Kidney glomerular epithelial cell (primary cell): ENCODE measurements at places on chromosomes 6 and 20.

GRCh38 chr6:111899531-111899930 is 26.3 kb upstream of the FYN start:
- DNase-seq = no peak

- peak; percentile 12 for DNase-seq
Measured at GRCh38 chr6:125200941-125201340, 47.4 kb downstream of the TPD52L1 start.

DNA sequence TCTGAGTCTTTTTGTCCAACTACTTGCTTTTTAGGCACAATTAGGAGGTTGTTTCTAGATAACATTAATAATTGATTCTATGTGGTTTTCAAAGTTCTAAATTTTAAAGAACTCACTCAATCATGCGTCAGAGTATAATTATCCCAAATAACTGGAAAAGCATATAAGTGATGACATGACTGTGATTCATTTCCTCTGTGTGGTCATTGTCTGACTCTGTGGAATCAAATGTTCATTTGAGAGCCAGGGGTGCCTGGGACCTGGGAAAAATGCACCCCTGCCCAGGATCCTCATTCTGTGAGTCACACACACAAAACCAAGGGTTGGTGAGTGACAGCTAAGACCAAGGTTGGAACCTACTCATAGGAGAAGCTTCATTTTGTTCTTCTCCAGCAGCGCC is 127.1 kb upstream of the MLIP start:
- peak; percentile 82 for DNase-seq

- no peak for DNase-seq
Measured at GRCh38 chr20:43863821-43864544, 50.7 kb upstream of the TOX2 start.

- no peak for DNase-seq
Measured at GRCh38 chr20:43755390-43755789, 28.6 kb upstream of the GTSF1L start.

DNA sequence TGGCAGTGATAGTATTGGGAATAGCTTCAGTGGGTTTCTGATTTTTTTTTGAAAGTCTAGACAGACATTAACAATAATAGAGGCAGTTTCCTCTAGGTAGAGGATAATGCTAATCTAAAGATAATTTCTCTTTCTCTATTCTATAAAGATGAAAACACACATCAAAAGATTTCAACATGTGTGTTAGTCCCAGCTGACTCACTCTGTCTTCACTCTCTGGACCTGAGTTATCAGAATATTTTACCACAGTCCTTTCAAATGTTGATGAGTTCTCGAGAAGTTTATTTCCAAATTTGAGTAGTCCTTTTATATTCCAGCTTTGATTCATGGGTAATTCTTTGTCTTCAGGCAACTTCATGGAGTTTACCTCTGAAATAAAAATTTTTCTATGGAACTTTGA is 17.1 kb downstream of the RPRD1B start:
- peak; percentile 34 for DNase-seq

- DNase-seq = no peak
Measured at GRCh38 chr20:46433051-46433450, 26.6 kb upstream of the ELMO2 start.

- DNase-seq = peak; percentile 91
Measured at GRCh38 chr6:134436281-134436815, 118.4 kb upstream of the SGK1 start.

GRCh38 chr6:43743682-43744381 is 26.2 kb upstream of the VEGFA start:
- no peak for DNase-seq

GRCh38 chr20:48630342-48631075 is 197.3 kb downstream of the PREX1 start:
- DNase-seq = no peak

DNA sequence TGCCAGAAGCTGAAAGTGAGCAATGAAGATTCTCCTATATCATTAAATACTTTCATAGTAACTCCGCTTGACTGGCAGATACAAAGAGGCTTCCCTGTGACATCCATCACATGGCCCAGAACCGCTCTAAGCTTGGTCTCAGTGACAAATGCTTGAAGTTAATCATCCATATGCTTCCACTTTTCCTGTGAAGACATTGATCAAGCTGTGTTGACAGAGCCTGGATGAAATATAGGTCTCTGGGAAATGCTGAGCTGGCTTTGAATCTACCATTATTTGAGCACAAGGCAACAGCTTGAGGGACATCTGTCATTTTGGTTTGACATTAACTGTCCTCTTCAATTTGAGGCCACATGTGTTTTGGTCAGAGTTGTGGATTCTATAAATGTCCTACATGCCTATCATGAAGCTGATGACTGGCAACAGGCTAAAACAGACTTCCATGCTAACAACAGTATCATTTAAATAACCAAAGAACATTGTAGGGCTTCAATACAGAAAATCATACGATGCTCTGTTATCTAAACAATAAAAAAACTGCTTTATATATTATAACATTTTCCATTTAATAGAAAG is 402.2 kb upstream of the IRAK1BP1 start:
- DNase-seq = no peak

DNA sequence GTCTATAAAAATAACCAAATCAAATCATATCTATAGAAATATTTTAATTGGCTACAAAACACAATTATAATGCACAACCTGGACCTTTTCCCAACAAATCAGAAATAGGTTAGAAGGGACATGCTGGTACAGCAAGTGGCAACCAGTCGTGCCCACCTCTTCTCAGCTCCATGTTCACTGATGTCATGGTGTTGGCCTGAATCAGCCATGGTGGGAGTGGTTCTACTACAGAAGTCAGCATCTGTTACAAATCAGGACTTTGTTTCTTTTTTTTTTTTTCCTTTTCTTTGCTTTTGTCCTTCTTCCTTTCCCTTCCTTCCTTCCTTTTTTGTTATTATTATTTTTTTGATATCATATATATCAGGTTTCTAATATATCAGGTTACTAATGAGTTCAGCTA is 91.2 kb downstream of the RALGAPA2 start:
- no peak for DNase-seq

DNA sequence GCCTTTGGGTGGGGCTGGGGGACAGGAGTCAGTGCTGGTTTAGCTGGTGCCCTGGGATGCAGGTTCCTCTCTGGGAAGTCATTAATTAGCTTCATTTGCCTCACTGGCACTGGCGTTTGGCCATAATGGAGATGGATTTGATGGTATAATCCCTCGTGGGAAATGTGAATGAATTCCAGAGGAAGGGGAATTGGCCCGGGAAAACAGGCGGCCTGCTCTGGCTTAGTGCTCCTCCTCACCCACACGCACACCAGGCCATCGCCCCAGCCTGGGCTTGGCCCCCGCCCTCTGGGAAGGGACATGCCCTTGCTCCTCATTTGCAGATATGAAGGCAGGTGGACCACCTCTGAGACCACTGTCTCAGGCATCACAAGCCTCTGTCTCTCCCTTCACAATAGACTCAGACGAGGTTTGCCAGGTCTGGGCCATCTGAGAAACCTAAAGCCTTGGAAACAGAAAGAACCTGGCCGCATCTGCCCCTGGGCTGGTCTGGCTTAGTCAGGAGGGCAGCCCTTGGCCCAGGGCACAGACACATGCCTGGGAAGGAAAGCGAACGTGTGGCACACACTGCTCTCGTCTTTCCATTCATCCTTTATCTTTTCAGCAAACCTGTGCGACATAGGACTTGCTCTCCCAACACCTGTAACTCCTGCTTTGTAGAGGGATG is 199.2 kb upstream of the CDH4 start:
- DNase-seq = no peak

DNA sequence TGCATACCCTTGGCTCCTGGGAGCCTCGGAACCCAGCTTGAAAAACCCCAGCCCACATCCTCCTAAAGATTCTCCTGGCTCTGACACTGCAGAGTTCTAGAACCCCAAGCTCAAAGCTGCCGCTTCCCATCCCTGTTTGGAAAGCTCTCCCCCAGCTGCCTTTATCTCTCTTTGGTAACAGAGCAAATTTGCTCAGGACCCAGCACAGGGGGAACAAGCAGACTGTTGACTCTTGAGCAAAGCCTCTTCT is 38.9 kb downstream of the HNF4A start:
- DNase-seq = no peak

GRCh38 chr6:110699780-110700179 is 115.5 kb downstream of the CDK19 start:
- no peak for DNase-seq

- DNase-seq = no peak
Measured at GRCh38 chr20:23151008-23151703, 65.0 kb upstream of the CD93 start.

DNA sequence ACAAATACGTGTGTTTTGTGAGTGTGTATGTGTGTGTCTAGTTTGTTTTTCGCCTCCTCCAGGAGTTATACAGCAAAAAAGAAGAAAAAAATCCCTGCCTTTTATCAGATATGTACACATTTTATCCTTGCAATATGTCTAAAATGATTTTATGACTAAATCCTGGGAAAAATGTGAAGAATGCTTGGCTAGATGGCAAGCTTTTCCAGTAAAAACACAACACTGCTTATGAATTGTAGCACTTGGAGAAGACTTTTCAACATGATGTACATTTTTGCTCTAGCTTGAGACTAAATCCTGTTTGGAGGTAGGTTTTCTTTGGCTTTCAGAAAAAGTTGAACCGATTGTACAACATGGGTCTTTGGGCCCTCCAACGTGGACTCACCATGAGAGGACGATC is 160.2 kb downstream of the GMPR start:
- no peak for DNase-seq

- DNase-seq = no peak
Measured at GRCh38 chr20:64153410-64153809, 10.8 kb upstream of the MYT1 start.

DNA sequence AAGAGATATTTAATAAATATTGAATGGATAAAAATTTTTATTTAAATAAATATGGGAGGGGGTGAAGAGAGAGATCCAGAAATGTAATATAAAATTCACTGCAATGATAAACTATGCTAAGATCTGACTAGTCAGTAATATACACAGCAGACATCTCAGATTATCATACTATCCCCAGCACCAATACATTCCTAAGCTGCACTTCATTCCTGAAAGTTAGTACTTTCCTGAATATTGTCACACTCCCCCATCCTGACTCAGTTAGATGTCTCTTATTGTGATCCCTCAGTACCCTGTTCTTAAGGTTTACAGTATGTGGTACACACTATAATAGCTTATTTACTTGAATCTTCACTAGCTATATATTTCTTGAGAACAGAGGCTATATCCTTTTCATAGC is 88.3 kb upstream of the KCNQ5 start:
- no peak for DNase-seq

- peak; percentile 93 for DNase-seq
Measured at GRCh38 chr6:31702819-31703716, at the start of gene ABHD16A. Gene ABHD16A, minus strand, starts transcription at chr6:31703324. Its CDS starts 43 bp downstream, at chr6:31703281.

DNA sequence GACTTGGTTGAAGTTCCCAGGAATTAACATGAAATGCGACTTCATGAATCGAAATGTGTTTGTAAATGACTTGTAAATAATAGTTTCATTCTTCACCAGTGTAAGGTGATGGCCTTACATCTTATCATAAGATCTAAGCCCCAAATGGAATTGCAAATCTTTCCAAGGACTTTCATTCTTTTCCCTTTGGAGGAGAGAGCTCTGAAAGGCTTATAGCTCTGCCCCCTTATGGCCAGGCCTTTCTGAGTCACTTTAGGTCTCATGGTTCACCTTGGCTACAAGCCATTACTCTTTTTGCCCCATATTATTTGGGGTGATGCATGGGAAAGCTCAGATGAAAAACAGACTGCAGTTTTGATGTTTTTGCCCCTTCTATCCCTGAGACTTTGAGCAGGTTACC is 209.1 kb upstream of the BMP2 start:
- no peak for DNase-seq

GRCh38 chr6:165820407-165820806 is 157.4 kb upstream of the PDE10A start:
- no peak for DNase-seq

GRCh38 chr6:5213836-5214235 is 46.9 kb downstream of the LYRM4 start:
- no peak for DNase-seq

- no peak for DNase-seq
Measured at GRCh38 chr6:109527989-109528388, 45.0 kb upstream of the ZBTB24 start.

- DNase-seq = peak; percentile 5
Measured at GRCh38 chr6:129607581-129608186, 102.3 kb downstream of the ARHGAP18 start.

DNA sequence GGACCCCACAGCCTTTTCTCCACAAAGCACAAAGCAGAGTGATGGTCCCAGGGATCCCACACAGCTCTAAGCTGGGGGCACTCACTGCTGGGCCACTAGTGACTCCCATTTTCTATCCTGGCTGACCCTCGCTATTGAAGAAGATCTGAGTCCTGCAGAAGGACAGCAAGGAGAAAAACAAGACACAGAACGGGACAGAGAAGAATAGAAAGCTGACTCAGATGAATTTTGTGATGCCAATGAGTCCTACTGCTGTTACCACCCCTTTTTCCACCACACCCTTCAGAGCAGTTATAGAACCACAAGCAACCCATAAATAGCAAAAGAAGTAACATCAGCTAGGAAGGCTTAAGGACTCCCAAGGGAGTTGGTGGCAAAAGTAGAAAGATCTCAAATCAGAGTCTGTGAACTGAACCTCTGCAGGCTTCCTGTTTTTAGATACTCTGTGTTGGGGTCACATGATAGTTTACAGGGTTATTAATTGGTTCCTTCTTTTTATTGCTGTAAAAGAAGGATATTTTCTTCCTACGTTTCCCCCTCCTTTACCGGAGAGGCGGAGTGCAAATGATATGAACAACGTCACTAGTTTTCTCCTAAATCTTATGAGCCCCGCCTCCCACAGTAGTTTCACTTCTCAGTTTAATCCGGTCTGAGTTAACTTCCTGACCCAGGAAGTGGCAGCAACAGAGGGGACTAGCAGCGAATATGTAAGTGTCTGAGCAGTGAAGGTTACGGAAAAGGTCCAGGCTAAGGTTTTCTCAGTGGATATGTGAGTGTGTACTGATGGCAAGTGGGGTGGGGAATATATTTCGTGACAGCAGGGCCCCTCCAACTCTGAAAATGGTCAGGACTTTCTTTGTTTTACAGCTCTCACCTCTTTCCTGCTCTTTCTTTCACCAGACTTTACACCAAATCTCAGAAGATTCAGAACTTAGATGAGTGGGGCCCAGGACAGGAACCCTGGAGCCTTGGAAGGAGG is at the start of gene TRIM38:
Gene TRIM38, plus strand, starts transcription at position 654 of the 979 bp plus-strand sequence. CDS start 3,721 bp downstream, outside the sequence.
- DNase-seq = peak; percentile 79

DNA sequence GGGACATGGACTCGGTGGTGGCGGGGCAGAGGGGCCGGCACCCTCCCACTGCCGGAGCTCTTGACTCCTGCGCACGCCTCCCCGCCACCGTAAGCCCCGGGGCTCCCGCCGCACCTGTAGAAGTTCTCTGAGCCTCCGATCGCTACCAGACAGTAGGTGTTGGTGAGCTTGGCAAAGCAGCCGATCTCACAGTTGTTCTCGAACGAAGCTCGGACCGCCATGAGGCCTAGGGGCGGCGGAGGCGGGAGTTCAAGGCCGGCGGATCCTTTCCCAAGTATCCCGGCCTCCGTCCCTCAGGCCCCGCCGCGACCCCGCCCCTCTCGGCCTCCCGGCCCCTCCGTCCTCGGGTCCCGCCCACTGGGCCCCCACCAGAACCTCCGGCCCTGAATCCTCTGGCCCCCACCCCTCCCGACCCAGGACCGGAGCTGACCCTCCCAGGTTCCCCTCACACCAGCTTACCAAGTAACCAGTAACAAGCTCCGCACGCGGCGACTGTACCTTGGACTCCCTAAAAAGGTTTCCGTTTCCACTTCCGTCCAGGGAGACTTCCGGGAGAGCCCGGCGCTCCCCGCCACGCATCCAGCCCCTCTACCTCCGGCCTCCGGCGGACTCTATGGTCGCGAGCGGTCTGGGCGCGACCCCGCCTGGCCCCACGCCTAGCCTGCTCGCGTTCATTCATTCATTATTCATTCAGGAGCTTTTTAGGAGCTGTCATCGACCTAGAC is at the start of gene EIF6:
Gene EIF6, minus strand, starts transcription at position 506 of the 725 bp plus-strand sequence. Its CDS starts 285 bp downstream, at position 221.
- peak; percentile 74 for DNase-seq

- no peak for DNase-seq
Measured at GRCh38 chr6:133880896-133881295, 8.0 kb upstream of the TCF21 start.
